ENCODE measurements at places on chromosomes 2 and 18.

DNA sequence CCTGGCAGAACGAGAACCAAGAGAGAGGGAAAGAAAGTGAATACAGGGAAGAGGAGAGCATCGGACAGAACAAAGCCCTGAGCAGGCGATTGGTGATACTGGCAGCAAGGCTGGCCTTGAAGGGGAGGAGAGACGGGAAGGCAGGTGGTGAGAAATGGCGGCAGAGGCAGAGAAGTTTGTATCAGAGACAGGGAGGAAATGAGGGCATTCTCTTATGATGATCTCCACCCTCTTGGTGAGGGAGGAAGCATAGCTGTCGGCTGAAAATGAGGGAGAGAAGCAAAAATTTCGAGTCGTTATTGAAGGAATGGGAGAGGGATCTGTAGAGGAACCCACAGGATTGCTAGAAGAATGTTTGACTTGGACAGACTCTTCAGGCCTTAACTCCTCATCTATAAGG is 80.6 kb downstream of the CLIP4 start:
- DNase-seq = no peak

DNA sequence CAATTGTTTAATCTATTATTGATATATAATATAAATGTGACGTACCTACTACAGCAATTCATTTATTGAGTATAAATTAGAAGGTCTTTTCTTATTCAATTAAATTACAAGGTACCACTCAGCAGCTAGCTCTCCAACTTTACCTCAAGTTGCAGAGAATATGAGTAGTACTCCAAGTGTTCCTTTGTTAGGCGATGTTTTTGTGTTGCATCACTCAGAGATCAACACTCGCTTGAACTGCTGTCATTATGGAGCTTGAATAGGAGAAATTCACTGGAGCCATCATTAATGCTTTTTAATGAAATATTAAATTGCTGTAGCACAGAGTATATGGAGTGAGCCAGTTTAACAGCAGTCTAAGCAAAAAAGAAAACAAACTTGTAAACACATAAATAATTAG is 320.0 kb downstream of the FSIP2 start:
- DNase-seq = no peak

GRCh38 chr18:63067939-63068338 is 251.6 kb downstream of the BCL2 start:
- no peak for DNase-seq

- no peak for DNase-seq
Observed at GRCh38 chr2:239230318-239231052, 170.3 kb downstream of the HDAC4 start.

DNA sequence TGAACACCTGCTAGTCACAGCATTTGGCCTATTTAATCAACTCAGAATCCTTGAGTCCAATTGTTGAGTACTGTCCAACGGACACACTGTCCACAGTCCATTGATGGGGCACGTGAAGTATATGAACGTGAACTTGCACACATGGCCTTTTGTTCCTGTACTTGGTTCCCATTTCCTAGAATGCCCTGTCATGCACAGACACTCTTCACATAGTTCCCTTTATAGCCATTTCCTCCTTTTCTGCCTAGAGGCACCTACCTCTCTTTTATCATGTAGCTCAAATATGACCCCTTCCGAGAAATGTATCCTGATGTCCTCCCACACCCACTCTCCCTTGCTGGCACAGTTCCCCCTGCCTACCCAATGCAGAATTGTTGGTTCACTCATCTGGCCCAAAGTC is 8.7 kb upstream of the CRYGA start:
- no peak for DNase-seq

DNA sequence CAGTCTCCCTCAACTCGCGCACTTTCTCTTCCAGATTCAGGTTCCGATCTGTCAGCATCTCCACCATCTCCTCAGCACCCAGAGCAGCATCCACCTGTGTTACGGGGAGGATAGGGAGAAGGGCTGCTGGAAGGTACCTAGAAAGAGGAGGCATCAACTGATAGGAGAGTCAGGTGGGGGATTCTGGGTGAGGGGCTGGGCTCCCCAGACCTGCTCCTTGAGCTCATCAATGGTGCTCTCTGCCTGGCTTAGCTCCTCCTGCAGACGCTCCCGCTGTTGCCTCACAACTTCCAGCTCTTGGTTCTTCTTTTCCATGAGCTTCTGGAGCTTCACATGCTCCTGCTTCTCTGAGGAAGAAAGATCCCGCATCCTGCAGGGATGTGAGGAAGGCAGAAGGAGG is 10.1 kb downstream of the DCTN1 start:
- no peak for DNase-seq

- no peak for DNase-seq
Observed at GRCh38 chr2:144937066-144937465, 417.1 kb upstream of the ZEB2 start.

- no peak for DNase-seq
Observed at GRCh38 chr2:220419647-220420046, 792.2 kb downstream of the SLC4A3 start.

Measured in stimulated activated CD4-positive, alpha-beta T cell treated with anti-CD3 and anti-CD28 coated beads, Interleukin-4, amount 100 ng/mL, for 4 hours (primary cell).